ENCODE measurements at places on chromosomes 16 and 17.

DNA sequence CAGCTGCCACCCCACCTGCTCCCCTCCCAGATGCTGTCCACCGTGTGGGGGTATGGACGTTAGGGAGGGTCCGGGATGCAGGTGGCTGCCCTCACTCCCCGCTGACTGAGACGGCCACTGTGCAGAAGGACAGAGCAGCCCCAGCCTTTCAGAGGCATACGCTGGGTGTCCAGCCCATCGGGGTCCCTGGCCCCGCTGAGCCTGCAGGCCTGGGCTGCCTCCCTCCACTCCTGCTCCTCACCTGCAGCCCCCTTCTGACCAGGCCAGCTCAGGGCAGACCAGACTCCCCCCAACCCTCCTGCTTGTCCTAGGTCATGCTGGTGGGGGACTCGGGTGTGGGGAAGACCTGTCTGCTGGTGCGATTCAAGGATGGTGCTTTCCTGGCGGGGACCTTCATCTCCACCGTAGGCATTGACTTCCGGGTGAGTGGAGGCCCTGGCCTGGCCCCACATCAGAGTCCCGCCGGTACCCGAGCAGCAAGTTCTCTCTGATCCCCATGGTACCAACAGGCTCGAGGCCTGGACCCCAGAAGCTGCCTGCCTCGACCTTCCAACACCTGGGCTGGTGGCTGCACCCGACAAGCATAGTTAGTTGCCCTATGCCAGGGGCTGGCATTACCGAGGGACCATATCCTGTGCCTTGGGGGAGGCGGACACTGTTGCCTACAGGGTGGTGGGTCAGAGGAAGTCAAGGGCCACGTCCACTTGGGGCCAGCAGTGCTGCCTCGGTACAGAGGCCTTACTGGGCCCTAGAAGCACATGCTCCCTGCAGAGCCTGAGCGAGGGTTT lies 1.4 kb downstream of the RAB26 start:
- no peak for DNase-seq

GRCh38 chr16:28202147-28202746 lies 9.5 kb downstream of the XPO6 start:
- no peak for DNase-seq

DNA sequence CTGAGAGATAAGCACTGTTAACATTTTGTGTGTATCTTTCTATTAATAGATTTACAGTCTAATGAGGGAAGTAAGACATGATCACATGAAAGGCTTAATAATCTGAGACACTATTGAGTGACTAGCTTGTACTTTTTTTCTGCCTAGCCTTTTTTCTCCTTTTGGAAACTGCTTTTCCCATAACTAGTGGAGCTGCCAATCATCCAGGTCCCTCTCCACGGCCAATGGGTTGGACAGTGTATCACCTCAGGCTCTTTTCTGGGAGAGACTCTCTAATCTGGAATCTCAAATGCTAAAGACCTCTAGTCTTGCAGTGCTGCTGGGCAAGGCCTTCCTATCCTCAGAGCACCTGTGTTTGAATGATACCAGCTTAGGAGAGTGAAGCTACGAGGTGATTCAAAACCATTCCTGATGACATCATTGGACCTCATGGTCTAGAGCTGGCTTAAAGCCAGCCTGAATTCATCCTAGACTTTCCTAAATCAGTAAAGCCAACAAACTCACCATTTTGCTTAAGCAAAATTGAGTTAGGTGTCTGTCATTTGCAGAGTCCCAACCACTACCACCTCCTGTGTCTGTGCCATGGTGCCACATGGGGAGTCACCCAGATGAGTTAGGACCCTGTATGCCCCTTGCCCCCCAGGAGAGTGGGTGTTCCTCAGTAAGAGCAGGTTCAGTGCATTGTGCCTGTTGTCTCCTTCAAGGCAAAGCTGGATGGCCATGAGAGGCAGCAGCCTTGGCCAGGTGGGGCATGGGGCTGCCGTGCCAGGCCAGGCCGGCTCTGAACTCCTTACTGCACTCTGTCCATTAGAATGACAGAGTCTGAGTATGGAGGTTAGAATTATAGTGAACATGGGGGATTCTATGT lies 62.9 kb downstream of the SPECC1 start:
- peak; percentile 44 for DNase-seq

DNA sequence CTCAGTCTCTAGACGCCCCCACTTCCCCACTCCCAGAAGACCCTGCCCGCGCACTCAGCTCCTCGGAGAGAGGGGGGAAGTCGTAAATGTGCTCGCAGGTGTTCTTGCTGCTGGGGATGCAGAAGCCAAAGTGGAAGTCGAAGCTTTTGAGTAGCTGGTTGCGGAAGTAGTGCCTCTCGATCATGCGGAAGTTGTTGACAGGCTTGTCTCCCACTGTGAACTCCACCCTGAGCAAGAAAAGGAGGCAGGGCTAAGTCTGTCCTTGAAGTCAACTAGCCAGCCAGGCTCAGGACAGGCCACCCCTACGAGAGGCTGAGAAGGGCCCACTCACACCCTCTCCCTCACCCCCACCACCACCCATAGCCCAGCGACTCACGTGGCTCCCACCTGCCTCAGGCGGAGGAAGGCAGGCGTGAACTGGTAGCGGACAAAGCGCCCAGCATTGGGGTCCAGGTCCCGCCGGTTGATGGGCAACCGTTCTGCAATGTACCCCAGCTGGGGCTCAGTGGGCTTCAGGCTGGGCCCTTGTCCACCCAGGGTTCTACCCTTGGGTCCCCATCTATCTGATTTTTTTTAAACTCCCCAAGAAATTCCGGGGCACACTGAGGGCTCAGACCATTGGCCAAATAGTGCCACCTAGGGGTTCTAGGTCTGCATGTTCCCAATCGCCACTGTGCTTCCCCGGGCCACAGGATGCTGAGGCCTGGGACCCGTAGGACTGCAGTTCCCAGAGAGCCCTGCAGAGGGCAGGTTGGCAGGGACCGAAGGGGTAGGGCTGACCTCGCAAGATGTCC lies 4.6 kb downstream of the UNC119 start:
- DNase-seq: peak; percentile 67

GRCh38 chr17:57551321-57552079 lies 193.6 kb downstream of the CCDC182 start:
- no peak for DNase-seq

GRCh38 chr16:2076072-2076865 lies 28.5 kb downstream of the TSC2 start:
- no peak for DNase-seq

- DNase-seq: no peak
Measured at GRCh38 chr17:17922070-17922614, 50.1 kb downstream of the TOM1L2 start.

- no peak for DNase-seq
Measured at GRCh38 chr17:18187821-18188761, 4.5 kb downstream of the ALKBH5 start.

- no peak for DNase-seq
Measured at GRCh38 chr17:70332356-70333210, 163.3 kb downstream of the KCNJ2 start.

DNA sequence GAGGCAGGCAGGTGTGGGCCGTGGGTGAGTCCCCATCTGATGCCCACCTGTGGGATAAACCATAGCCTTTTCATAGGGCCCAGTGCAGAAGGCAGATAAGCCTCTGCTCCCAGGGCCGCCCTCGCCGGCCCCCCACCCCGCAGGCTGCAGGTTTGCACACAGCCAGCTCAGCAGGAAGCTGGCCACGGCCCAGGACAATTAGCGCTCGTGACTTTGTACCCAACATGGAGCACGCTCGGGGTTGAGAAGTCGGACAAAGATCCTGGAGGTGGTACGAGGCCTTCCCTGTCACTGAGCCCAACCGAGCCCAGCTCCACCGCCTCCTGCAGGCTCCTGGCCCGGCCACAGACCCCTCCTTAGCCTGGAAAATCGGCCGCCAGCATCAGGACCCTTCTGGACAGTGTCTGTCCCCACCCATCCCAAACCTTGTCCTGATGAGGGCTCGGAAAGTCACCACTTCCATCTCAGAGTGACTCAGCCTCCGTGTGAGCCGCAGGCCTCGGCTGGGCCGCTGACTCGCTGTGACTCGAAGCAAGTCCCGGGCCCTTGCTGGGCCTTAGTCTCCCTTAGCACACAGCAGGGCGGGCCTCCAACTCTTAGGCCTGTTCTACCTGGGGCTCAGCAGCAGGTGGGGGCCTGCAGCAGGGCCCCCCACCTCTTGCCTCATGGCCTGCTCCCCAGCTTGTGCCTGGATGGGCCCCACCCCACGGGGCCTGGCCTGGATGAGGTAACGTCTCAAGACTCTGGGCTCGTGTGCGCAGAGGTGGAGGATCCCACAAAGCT lies 22.7 kb downstream of the FAM83G start:
- no peak for DNase-seq

DNA sequence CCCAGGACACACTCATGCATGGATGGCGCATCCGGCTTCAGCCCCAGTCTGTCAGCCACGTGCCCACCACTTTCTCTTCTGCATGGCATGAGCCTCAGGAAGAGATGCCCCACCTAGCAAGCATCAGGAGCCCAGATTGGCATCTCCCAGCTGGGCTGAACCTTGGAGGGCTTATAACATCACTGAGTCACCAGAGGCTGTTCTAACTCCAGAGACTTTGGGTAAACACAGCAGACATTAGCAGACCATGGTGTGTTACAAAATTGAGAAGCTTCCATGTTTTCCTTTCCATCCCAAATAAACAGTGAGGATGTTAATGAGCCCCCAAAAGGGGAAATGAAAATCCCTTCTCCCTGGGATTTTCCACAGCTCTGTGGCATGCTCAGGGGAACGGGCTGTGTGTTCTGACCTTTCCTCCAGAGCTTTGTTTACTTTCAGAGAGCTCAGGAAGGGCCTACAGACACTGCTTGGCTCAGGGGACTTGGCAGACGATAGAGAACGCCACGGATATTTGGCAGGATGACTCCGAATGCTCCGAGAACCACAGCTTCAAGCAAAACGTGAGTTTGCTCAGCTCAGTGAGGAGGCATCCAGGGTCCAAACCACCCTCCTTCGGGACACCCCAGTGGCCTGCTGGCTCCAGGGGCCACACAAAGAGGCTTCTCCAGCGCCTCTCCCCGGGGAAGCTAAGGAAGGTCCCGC lies 16.5 kb downstream of the GLP2R start:
- DNase-seq: no peak

DNA sequence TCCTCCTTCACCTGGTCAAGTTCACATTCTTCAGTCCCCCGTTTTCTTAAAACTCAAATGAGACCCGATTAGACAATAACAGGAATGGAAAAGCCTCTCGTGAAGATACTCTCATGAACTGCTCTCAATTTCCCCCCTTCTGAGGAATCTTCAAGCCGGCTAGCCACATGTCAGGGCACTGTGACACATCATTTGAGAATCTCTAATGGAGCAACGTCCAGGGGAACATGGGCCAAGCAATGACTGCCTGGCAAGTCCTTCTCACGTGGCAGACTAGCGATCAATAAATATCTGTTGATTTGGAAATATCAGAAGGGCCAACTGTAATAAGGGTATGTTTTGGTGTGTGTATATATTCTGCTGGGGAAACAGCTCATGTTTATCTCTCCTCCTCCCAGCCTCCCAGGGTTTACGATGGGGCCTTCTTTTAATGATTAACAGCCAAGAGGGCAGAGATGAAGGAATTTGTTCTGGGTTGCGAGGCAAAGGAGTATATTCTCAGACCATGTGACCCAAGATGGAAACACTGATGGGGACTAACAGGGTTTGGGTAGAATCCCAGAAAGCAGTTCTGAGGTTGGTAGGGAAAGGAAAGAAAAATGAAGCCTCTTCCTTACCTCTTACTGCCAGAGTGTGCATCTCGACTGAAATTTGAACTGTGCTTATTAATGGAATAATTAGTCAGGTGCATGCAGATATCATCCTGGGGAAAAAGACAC lies 21.4 kb downstream of the TTLL6 start:
- no peak for DNase-seq

DNA sequence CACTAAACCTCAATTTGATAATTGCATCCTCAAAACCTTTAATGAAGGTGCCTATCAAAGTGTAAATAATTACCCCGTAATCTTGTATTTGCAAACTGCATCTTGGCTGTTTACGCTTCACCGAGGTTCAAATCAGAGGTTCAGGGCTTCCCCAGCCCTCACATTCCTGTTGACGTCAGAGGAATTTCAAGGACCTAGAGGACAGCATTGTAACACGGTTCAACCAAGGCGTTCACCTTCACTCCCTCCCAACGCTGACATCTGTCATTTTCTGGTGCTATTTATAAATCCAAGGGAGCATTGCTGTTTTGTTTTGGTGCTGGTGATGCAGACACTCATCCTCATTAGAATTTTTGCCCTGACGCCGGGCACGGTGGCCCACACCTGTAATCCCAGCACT lies 691.6 kb upstream of the RBFOX1 start:
- DNase-seq: no peak

DNA sequence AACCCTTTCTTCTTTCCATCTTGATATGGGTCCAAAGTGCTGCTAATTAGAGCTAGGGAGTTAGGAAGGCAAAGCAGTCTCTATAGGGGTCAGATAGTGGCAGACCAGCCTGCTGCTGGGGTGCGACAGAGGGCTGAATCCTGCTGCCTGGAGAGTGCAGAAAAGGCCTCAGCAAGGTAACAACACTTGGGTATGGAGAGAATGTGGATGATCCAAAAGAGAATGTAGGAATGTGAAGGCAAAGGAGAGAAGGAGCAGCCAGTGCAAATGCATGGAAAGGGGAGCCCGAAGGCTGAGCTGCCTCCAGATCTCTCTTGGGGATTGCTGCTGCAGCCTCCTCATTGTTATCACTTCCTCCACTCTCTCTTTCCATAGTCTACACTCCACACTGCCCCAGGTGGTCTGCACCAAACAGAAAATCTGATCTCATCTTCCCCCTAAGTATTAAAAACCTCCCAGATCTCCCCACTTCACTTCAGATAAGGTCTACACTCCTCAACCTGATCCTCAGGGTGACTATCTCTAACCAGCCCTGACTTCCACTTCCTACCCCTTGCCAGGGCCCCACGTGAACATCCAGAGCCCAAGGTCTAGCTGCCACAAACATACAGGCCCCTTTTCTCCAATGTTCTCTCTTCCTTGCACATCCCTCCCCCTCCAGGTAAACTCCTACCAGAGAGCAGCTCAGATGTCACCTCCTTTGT lies 28.8 kb downstream of the TOM1L2 start:
- no peak for DNase-seq

GRCh38 chr17:77915594-77916021 lies 42.9 kb upstream of the TNRC6C start:
- no peak for DNase-seq

- no peak for DNase-seq
Measured at GRCh38 chr16:711548-712320, 3.2 kb upstream of the METRN start.

DNA sequence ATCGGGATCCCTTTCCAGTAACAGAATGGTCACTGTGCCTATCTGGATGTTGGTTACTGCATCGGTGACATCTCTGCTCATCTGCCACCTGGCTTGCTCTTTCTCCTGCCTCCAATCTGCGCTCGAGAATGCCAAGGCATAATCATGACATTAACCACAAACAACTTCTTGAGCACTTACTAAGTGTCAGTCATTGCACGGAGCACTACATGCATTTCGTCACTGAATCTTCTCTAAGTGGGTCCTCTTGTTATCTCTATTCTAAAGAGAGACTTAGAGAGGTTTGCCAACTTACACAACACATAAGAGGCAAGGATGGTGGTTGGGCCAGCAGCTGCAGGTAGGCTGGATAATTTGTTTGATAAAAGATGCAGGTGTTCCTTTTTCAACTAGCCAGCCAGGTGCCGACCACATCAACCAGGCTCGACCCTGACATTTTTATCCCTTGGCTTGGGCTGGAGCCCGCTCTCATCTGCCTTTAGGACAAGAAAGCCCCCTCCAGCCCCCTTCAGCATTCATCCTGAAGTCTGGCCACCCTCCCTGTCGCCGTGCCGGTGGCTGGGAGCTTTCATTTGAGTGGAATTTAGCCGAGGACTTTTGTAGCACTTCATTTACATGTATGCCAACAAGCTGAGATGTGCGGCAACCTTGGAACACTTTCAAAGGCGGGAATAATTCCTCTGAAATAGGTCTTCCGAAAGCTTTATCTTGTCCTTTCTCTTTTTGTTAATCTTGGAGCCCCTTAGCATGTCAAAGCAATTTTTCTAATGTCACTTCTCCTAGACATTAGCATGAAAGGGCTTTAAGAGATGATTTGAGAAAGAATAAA lies 89.3 kb upstream of the NKD1 start:
- no peak for DNase-seq
